Tibial artery (tissue), 4 donors: ENCODE measurements at places on chromosomes 3 and 15.
A peak's percentile ranks its signal among the peaks of the same experiment; 100 is the strongest.

- no peak for DNase-seq
Observed at GRCh38 chr3:179026636-179027035, 45.0 kb downstream of the ZMAT3 start.

- DNase-seq, result peak; percentile 32
Observed at GRCh38 chr3:58333206-58334012, 717 bp downstream of the PXK start.

GRCh38 chr3:148309390-148310035 lies 388.2 kb upstream of the AGTR1 start:
- no peak for DNase-seq

DNA sequence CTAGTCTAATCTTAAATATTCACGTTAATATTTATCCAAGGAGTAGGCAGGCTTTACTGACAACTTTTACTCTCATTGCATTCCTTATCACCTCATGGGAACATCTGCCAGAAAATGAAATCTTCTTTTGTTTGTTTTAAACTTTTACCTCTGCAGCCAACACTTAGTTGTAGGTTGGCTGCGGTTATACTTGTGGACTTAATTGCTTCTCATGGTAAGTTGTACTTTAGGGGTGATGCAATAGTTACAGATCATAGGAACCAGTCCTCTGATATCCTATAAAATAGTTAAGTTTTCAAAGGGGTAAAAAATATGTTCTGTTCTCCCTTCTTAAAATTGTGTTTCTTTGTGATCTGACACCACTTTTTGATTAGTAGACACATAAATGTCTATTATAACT lies 321.9 kb downstream of the ZPLD1 start:
- no peak for DNase-seq

DNA sequence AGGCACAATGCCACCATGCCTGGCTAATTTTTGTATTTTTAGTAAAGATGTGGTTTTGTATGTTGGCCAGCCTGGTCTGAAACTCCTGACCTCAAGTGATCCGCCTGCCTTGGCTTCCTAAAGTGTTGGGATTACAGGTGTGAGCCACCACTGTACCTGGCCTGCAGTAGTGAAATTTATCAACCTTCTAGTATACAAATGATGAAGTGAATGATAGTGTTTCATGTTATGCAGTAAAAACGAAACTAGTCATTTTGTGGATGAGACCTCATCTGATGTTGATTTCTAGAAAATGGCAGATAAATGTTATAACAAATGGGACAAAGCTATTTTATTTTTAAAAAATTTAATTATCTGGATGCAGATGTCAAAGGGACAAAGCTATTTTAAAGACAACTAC lies 32.9 kb downstream of the NXPE3 start:
- no peak for DNase-seq

GRCh38 chr15:31062911-31063310 lies 38.6 kb downstream of the TRPM1 start:
- DNase-seq, result no peak
